ENCODE measurements at places on chromosomes 12 and 14.
A peak's percentile ranks its signal among the peaks of the same experiment; 100 is the strongest.

GRCh38 chr14:91047174-91047753 lies 13.2 kb downstream of the RPS6KA5 start:
- DNase-seq = no peak

DNA sequence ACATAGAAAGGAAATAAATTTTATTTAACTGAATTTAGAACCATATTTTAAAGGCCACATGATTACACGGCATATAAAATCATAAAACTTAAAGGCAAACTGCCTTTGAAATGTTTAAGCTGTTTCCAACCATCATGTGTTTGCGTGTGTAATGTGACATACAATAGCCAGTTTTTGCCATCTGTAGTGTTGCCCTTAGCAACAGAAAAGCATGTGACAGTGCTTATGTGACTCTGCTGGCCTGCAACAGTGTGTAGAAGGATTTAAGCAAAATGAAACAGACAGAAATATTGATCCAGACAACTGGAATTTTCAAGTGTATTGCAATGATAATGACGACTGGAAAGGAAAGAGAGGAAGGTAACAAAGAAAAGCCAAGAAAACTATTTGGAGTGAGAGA lies 49.5 kb downstream of the TSPAN19 start:
- no peak for DNase-seq

GRCh38 chr12:65607401-65607841 lies 216.9 kb upstream of the HMGA2 start:
- no peak for DNase-seq

- no peak for DNase-seq
These were observed 188.0 kb downstream of the TTC8 start for GRCh38 chr14:89012282-89013097.

GRCh38 chr12:124788936-124789555 lies 74.6 kb downstream of the SCARB1 start:
- DNase-seq = no peak

DNA sequence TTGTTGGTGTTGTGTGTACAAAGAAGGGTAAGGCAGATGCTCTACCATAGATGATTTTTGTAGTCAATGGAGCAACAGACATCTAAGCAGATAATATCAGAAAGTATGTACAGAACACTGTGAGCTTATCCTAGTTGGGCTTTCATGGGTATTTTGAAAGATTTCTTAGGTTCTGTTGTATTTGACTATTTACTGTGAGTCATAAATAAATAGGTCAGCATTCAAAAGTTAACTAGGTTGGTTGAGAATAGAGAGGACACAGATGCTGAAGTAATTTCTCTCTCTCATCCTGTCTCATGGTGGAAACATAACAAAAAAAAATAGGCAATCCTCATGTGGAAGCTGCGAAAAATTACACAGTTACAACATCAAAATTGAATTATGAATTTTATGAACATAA lies 413.5 kb downstream of the CCDC91 start:
- DNase-seq = no peak

DNA sequence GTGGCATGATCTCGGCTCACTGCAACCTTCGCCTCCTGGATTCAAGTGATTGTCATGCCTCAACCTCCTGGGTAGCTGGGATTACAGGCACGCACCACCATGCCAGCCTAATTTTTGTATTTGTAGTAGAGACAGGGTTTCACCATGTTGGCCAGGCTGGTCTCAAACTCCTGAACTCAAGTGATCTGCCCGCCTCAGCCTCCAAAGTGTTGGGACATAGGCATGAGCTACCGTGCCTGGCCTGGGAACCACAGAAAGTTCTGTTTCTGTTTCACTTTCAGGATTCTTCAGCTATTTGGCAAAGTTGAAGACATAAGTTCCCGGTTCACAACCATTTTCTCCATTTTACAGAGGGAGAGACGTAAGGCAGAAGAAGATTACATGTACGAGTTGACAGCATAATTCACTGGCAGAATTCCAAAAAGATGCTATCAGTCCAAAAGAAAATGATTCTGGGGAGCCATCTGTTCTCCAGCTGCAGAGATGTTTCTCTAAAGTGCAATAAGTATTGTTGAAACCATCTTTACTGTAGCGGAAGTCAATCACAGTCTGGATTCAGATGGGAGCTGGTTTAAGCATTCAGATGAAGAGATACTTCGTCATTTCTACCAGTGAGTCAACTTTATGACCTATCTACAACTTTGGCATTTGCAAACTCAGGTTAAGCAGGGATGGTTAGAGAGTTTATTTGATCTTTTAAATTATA lies 8.1 kb upstream of the RNF34 start:
- DNase-seq = no peak

GRCh38 chr14:23008831-23009230 lies 1.1 kb downstream of the C14orf93 start:
- DNase-seq = no peak

DNA sequence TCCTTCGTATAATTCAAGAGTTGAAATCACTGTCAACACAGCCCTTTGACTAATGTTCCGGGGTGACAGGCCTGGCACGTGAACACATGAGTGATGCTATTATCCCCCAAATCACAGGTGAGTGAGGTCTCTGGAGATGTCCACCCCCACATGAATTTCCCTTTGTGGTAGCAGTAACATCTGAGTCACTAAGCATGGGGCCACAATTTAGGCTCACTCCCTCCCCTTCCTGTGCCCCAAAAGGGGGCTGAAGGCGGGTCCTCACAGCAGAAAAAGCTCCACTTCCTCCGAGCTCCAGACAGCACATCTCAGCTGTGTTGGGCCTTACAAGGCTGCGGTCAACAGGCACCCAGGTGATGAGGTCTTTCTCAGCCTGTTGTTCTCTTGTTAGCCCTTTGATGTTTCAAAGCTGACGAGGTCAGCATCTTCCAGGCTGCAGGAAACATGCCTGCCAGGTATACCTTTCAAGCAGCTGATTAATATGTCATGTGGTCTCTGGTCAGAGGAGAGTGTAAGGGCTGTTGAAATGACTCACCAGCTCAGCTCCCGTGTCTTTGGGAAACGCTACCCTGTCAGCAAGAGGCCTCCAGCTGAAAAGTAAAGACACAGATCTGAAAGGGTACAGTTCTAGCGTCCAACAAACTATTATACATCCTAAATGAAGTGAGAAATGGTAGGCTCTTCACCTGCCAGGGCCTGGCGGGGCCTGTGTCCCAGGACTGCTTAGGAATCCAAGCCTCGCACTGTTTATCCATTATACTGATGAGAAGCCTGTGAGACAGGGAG lies 107.3 kb downstream of the ZFP36L1 start:
- peak; percentile 76 for DNase-seq

GRCh38 chr12:49909826-49910225 lies 6.1 kb upstream of the FAIM2 start:
- no peak for DNase-seq

- DNase-seq = no peak
These were observed 26.5 kb upstream of the RPLP0 start for GRCh38 chr12:120227233-120228040.

- DNase-seq = no peak
These were observed 42.1 kb upstream of the CTDSP2 start for GRCh38 chr12:57888409-57889157.

DNA sequence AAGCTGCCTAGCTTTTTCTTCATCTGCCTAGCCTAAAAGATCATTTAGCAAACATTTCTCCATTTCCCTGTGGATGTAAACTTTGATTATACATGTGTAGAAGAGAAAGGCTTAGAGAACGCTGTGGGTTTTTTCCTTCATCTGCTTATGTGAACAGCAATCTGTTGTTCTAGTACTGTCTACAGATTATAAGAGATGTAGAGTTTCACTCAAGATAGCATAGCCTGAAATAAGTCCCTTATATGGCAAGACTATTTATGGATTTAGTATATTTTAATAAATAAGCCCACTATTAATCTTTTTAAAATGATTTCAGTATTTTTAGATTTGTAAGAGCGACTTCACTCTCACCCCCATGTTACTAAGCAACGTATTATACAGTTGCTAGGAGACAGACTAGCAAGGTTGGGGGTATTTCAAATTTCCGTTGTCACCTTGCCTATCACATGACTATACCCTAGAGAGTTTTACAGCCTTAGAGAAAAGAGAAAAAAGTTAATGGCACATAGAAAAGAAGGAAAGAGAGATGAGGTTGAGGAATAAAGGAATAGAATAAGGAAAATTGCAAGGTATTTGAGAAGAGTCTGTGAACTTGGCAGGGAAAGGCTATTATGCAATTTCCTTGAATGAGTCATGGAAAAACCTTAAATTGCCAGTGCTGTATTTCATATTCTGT lies 12.2 kb upstream of the TUBA1A start:
- DNase-seq = no peak

- DNase-seq = no peak
These were observed 5.5 kb upstream of the BDKRB1 start for GRCh38 chr14:96250485-96250884.

- DNase-seq = no peak
These were observed 111.2 kb downstream of the LRIG3 start for GRCh38 chr12:58809064-58809607.

DNA sequence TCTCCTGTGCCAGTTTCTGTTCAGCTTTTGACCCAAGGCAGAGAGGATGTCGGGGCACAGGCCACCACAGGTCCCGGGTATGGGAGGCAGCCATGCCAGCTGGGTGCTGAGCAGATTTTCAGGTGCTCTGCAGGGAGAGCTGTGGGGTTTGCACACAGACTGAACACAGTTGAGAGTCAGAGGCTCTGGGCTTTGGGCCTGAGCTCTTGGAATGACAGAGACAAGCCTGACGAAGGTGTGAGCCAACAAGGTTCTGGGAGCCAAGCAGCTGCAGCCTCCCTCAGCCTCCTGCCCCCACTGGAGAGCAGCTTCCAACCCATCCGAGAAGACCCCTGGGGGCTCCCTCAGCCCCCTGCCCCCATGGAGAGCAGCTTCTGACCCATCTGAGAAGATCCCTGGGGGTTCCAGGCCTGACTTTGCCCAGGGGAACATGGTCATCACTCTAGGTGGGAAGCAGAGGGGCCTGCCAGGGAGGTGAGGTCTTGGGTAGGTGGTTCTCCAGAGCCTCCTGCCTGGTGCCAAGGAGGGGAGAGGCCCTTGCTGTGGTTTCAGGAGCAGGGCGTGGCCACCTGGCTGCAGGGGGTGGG lies 13.8 kb downstream of the FBRSL1 start:
- DNase-seq = no peak

GRCh38 chr14:67982711-67983608 lies 163.4 kb downstream of the RAD51B start:
- DNase-seq = no peak

DNA sequence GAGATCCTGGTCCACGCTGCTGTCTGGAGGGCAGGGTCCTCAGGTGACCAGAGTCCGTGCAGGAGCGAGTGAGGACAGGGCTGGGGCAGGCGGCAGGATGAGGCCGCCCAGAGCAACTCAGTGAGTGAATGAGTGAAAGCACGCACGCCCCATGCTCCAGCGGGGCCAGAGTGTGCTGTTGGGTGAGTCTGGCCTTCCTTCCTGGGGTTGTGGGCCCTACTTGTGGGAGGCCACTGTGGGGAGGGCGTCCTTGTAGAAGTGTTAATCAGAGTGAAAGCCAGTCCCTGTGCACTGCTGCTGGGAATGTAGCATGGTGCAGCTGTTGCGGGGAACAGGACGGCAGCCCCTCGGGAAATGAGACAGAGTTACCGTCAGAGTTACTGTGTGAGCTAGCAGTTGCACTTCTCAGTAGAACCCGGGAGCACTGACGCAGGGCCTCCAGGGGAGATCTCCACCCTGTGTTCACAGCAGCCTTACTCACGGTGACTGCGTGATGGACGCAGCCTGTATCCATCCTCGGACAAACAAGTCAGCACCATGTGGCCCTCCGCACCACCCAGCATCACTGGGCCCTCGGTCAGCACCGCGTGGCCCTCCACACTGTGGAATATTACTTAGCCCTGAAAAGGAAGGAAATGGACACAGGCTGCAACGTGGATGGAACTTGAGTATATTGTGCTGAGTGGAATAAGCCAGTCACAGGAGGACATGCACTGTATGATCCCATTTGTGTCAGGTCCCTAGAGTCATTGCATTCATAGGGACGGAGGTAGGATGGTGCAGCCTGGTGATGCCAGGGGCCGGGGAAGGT lies 22.1 kb downstream of the PACS2 start:
- no peak for DNase-seq

DNA sequence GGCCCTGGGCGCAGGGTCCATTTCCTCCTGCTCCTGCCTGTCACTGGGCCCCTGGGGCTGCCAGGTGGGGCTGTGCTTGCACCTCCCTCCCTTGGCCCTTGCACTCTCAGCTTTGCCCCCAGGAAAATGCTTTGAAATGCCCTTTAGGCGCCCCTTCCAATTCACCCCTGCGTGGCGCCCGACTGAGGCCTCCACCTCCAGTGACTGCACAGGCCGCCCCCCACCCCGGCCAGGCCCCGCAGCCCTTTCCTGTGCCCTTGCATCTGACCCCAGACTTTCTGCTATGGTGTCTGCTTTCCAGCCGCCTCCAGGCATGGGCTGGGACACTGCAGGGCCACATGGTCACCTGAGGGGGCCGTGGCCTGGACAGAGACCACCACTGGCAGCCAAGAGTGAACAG lies 17.4 kb downstream of the DDX54 start:
- no peak for DNase-seq

DNA sequence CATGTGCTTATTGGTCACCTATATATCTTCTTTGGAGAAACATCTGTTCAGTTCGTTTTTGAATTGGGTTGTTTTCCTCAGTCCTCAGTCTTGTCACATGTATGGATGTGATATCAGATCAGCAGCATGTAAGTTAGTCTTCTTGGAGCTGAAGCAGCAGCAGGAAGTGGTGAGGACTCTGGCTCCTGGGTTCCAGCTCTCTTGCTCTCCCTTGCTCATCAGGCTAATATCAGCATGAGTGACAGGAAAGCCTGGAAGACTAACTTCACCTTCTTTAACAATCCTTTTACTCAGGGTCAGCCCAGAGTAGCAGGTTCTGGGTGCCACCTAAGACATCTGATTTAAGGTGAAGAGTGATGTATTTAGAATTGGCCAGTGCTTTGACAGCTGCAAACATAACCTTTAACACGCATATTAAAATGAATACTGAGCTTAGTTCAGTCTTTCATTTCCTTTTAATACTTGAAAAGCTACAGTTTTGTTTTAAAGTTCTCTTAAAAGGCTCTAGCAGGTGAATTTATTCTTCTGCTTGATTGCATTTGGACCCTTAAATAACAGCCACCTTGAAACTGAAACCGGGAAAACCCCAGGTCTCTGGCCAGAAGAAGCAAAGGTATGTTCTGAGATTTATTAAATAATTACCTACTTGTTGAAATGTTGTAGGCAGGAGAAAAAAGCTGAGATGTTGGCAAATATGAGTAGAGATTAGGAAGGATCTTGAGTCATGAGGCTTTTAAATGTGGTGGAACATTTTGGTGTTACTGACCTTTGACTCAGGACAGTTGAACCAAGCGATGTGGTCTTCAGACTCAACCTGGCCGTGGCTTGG lies 54.3 kb downstream of the DRAM1 start:
- no peak for DNase-seq

DNA sequence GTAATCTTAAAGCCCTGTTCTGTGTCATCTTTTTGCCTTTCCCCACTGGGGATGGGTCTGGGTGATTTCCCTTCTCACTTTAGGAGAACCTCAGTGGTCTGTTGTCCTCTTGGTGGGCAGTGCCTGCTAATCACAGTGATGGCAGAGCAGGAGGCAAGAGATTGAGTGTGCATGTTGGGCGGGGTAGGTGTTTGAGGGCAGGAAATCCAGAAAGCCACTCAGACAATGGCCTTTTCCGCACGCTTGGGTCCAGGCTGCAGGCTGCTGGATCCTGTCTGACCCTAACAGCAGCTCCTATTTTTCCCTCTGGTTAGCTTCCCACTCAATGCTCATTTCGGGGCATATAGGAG lies 13.7 kb upstream of the ITGA5 start:
- DNase-seq = no peak

Measured in effector memory CD4-positive, alpha-beta T cell (primary cell).